NCI-H748 treated with DMSO at 0.1 percent for 48 hours (cell line): ENCODE measurements at places on chromosomes 12 and 14.

GRCh38 chr12:991350-992333, 619 bp downstream of the ERC1 start:
- peak; percentile 61 for DNase-seq

DNA sequence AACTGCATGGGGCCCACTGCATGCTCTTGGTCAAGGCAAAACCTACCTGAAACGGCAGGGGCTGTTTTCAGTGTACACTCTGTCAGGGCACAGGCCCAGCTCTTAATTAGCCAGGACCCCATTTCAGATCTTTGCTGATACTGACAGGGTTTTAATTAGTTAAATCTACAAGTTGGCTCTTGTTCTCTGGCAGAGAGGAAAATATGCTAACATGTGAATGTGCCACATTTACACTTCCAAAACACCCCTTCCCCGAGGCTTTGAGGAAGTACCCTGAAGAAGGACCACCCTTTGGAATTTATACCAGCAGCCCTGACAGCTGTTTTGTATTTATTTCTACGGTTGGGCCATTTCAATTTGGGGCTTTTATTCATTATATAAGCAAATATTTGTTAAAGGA, 66.3 kb downstream of the OTX2 start:
- peak; percentile 59 for DNase-seq

DNA sequence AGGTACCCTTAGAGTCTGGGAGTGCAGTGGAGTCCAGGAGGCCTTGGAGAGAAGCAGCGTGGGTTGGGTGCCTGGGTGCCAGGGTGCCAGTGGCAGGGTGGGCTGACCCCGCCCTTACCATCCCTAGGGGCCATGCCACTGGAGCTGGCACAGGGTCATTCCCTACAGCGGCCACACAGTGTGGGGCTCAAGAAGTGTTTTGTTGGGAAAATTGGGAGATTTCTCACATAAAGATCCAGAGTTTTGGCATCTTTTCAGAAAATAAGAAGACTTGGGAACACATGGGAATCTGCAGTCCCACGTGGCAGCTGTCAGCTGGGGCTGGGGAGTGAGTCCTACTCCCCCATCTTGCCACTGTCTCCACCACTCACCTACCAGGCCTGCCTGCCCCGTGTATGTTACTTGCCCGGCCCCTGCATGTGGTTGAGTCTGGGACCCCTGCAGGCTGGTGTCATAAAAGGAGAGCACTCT, 4.2 kb downstream of the VASH1 start:
- no peak for DNase-seq

DNA sequence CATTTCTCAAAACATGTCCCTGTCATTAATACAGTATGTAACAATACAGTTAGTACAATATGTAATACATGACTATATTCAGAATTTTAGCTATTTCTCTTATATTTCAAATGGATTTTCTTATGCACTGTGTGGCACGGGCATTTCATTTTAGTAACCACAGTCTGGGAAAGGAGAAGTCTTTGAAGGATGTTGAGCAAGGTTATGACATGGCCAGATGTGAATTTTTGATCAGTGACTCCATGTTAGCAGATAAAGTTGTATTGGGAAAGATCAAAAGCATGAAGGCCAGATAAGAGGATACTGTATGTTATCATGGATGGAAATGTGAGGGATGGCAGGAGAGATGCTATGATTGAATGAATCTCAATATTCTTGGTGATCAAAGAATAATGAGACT, 285.2 kb downstream of the NAV3 start:
- no peak for DNase-seq

DNA sequence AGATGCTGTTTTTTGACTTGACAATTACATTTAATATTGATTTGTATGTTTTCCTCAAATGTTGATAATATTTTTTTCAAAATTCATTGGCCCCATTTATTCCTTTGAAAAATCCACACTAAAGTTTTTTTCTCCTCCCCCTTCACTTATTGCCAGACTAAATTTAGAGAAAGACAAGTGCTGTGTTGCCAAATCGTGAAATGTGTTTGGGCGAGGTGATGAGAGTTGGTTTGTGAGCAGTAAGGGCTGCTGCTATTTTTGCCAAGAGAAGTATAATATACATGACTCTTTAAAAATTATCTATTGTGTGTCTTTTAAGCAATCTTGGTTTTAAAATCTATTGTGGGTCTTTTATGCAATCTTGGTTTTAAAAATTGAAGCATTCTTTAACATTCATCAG, 188.9 kb downstream of the PPFIA2 start:
- no peak for DNase-seq

GRCh38 chr12:75819512-75819911, 212.1 kb downstream of the PHLDA1 start:
- DNase-seq, result no peak

DNA sequence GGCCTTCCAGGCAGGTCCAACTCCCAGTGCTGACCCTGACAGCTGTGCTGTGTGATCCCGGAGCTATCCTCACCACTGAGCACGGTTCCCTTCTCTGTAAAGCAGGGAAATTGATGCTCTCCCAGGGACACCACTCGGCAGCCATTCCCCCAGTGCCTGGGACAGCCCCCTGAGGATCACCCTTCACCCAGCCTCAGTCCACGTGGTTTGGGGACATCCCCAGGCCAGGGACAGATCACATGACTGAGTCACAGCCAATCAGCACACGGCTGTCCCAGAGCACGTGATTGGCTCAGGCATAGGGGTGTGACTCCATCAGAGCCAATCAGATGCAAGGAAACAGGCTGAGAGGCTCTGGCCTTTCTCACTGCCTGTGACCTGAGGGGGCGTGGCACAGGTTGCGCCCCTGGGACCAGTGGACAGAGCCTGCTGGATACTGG, 68.8 kb upstream of the SFSWAP start:
- no peak for DNase-seq
